ENCODE measurements at places on chromosomes 12 and 14.
A peak's percentile ranks its signal among the peaks of the same experiment; 100 is the strongest.

GRCh38 chr14:62269204-62269603, 507.0 kb downstream of the SNAPC1 start:
- no peaks in the 10 kb centered on the region for H3K36me3 ChIP-seq
- no peak overlapping the region for H3K4me3 ChIP-seq
- no peak for DNase-seq
- H3K4me1 ChIP-seq: no peaks in the 10 kb centered on the region

DNA sequence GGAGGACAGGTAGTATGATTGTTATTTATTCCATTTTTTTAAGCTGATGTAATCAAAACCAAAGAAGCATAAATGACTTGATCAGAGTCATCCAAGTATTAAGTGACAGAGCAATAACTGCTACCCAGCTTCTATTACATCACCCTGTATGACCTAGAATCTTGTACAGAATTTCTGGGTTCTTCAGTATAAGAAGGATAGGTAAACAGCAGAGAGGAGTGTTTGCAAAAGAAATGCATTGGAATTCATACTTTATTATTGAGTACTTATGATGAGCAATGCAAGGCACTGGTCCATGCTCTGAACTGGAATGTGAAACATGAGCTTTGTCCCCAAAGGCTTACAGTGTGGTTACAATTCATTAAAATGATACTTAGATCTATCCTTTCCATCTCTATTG, 916.8 kb downstream of the DIO2 start:
- no peak overlapping the region for H3K4me3 ChIP-seq
- no peak for DNase-seq
- no peak overlapping the region for H3K27ac ChIP-seq
- H3K36me3 ChIP-seq: no peaks in the 10 kb centered on the region
- H3K4me1 ChIP-seq: no peaks in the 10 kb centered on the region

DNA sequence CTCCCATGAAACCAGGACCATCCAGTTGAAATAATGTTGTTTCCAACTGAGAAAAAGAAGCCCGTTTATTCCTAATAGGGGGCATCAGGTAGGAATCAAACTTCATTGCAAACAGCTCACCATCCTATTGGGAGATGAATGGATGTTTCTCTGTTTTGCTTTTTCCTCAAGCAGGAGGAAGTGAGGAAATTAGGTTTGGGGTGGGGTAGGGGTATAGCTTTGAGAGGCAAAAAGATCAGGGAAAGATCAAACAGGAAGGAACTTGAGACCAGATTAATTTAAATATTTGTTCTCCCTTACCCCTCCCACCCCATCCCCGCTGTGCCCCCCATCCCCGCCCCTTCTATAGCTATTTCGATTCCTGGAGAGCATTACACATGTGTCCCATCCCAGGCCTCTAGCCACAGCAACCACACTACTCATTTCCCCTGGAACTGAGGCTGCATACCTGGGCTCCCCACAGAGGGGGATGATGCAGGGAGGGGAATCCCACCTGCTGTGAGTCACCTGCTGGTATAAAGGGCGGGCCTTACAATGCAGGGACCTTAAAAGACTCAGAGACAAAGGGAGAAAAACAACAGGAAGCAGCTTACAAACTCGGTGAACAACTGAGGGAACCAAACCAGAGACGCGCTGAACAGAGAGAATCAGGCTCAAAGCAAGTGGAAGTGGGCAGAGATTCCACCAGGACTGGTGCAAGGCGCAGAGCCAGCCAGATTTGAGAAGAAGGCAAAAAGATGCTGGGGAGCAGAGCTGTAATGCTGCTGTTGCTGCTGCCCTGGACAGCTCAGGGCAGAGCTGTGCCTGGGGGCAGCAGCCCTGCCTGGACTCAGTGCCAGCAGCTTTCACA, at the start of gene IL23A:
Gene IL23A, plus strand, starts transcription at position 577 of the 850 bp plus-strand sequence. Its CDS starts 161 bp downstream, at position 738.
- H3K27me3 ChIP-seq: no peaks in the 10 kb centered on the region
- no peak within 1 kb of the TSS for H3K27ac ChIP-seq
- H3K4me3 ChIP-seq: no peak within 1 kb of the TSS
- peak; percentile 23 for DNase-seq

DNA sequence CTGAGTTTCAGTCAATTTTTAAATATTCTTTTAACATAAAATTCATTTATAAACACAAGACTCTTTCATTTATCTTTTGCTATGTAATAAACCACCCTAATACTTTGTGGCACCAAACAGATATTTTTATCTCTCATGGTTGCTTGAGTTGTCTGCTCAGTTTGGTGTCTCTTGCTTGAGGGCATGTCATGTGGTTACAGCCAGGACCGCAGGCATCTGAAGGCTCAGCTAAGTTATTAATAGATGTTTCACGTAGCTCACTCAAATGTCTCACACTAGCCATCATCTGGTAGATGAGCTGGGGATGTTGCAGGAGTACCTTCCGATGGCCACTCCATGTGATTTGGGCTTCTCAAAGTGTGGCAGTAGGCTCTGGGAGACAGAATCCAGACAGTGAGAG, 597.8 kb downstream of the ETNK1 start:
- no peaks in the 10 kb centered on the region for H3K27me3 ChIP-seq
- no peak overlapping the region for H3K27ac ChIP-seq
- no peaks in the 10 kb centered on the region for H3K36me3 ChIP-seq
- no peak overlapping the region for H3K4me3 ChIP-seq
- H3K4me1 ChIP-seq: no peaks in the 10 kb centered on the region
